RPMI8226 (cell line): ENCODE measurements at places on chromosomes 6 and 20.
A peak's percentile ranks its signal among the peaks of the same experiment; 100 is the strongest.

- no peak for DNase-seq
These were observed 3.2 kb upstream of the LGSN start for GRCh38 chr6:63322981-63323380.

GRCh38 chr20:63878899-63879663 lies 14.0 kb downstream of the TPD52L2 start:
- no peak for DNase-seq

- no peak for DNase-seq
These were observed 54.4 kb downstream of the TGM2 start for GRCh38 chr20:38110525-38111178.

GRCh38 chr6:166980738-166981137 lies 18.5 kb upstream of the CEP43 start:
- no peak for DNase-seq

- no peak for DNase-seq
These were observed 58.5 kb downstream of the DLL1 start for GRCh38 chr6:170232186-170233002.

GRCh38 chr20:61933481-61933950 lies 132.2 kb downstream of the TAF4 start:
- DNase-seq: no peak

DNA sequence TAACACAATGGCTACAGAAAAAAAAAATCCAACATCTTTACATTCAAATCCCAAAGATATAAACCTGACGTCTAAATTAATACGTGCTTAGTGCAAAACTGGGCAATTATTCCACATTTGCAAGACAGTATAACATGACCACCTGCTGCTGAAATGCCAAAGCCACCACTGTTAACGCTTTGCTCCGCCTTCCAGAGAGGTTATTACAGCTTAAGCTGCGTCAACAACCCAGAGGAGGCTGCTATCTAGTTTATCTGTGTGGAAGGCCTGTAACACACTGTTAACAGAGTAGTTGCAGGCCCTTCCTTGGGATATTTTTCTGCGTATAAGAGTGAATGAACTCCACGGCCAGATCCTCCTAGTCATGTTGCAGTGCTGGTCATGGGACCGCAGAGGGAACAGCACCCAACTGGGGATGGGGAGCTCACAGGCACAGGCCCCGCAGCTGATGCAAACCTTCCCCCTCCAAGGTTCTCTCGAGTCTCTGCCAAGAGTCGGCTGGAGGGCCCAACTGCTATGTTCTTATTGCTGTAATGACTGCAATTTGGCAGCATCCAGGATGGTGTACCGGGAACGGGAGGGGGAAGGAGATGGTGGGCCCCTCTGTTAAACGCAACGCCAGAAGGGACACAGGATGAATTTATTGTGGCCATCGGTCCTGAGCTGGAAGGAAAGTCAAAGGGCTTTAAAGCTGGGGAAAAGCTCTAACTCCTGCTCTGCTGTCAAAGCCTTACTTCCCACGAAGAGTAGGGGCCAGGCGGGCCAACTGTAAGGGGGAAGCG lies 993 bp upstream of the NCOA7 start:
- DNase-seq: peak; percentile 36

DNA sequence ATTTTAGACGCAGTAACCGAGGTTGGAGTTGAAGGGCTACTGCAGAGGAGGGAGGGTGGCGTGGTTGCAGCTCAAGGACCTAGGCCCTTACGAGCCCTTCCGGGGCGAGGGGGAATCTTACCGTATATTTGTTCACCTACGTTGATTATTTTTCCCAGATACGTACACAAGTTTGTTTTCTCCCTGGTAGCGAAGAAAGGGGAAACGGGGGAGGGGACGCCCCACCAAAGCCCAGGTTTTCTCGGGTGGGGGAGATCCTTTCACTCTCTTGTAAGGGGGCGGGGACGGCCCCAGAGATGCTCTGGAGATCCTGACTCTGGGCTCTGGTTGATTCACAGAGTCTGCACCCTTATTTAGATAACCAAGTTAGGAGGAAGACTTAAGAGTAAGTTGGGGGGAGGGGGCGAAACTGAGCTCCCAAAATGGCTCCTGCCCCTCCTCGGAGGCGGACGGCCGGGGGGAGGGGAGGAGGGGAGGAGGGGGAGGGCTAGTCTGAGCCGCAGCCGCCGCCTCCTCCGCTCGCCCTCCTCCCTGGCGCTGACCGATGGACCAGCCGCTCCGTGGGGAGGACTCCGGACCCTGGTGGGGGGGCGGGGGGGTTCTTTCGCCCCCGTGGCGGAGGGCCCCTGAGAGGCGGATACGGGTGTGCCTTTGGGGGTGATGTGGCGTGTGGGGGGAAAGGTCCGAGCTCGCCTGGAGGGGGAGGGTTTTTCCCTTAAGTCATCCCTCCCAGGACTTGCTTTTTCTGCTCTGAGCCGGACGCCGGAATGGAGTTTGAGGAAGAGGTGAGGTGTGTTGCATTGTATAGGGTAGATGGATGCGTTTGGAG lies 2.2 kb downstream of the BRD2 start:
- peak; percentile 89 for DNase-seq

- no peak for DNase-seq
These were observed 187.8 kb upstream of the JAG1 start for GRCh38 chr20:10861619-10862018.

DNA sequence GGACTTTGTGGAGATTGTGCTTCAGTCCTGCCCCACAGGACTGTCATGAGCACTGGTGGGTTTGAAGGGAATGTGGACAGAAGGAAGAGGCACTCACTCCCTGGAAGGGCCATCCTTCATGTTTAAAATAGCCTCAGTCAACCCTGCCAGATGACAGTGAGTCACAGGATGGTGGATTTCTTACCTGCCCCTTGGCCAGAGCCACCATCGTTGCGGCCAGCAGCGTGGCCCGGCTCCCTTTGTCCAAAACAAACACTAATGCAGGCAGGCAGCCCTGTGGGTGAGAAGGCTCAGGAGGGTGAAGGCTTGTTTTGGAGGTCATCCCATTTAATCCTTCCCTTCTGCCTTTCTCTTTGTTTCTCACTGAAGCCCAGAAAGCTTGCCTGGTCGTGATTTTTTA lies 422.7 kb downstream of the CD83 start:
- no peak for DNase-seq

DNA sequence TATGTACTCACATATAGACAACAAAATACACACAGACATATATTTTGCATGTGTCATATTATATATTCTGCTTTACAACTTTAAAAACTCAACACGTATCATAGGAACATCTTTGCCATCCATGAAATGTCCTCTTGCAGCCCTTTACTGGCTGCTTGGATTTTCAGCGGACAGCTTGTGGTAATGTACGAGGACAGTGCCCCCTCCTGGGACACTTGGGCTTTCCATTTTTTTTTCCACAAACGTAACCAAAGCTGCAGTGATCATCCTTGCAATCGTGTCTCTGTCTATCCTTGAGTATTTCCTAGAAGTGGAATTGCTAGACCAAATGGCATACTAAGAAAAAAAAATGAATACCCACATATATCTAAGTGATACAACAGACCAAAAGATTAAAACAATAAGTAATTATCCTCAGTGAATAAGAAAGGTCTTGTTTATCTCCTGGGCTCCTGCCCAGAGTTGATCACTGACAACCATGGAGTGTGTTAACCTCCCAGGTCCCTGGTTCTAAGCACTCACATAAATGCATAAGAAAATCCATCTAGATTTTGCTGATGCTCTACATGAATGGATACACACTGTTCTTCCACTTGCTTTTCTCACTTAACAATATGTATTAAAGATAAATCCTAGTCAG lies 18.1 kb downstream of the BPI start:
- DNase-seq: peak; percentile 45

DNA sequence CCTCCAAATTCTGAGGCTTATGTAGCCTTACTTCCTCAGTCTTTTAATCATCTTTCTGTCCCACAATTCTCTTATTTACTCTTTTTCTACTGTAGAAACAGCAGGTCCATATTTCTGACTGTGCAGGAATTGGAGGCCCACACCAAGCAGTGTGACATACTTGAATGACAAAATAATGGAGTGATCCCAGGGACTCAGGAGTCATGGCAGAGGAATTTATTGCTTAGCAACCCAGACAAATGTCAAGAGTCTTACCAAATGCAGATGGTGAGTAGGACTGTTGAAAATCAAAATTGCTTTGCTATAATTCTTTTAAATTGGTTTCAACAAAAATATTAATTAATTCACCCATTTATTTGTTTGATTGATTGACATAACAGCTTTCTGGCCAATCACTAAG lies 59.9 kb downstream of the HTR1B start:
- no peak for DNase-seq

- DNase-seq: no peak
These were observed 651.8 kb downstream of the QKI start for GRCh38 chr6:164066335-164066734.

DNA sequence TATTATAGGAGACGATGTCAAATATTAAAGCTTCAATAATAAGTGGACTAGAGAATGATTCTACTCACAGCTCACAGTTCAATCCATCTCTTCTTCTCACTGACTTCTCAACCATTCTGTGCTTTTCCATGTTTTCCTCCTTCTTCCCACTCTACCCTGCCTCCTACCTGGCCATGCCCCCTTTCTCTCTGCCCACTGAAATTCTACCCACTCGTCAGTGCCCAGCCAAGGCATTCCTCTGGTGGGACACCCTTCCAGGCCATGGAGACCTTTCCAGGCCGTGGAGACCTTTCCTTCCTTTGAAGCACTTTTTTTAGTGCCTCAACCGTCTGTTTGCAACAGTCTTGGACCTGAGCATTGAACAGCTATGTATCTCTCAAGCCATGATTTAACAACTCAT lies 18.5 kb downstream of the BACH2 start:
- DNase-seq: no peak

GRCh38 chr20:63124092-63124781 lies 91.7 kb downstream of the YTHDF1 start:
- no peak for DNase-seq

DNA sequence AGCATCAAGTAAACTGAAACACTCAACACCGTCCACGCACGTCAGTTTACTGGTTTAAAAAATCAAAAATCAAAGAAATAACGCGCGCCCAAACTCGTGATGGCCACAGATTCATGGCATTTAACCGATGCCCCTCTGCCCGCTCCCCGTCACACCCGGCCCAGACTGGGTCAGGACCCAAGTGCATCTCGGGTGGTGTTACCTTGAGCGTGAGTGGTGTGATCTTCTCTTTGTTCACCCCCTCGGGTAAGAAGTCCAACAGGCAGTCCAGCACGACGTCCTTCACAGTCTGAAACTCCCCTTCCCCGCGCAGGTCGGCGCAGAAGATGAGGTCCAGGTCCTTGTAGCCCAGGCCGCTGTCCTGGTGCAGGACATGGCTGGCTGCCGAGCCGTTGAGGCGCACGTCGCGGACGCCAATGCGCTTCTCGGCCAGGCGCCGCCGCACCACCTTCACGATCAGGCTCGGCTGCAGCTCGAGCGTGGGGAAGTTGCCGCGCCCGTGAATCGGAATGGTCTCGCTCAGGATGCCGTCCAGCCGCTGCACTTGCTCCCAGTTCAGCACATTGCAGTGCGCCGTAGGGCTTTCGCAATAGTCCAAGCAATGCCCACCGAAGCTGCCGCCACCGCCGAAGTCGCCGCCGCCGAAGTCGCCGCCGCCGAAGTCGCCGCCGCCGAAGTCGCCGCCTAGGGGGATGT lies 945 bp downstream of the TENT5A start:
- DNase-seq: no peak

GRCh38 chr6:76416821-76417605 lies 344.6 kb upstream of the IMPG1 start:
- DNase-seq: no peak

DNA sequence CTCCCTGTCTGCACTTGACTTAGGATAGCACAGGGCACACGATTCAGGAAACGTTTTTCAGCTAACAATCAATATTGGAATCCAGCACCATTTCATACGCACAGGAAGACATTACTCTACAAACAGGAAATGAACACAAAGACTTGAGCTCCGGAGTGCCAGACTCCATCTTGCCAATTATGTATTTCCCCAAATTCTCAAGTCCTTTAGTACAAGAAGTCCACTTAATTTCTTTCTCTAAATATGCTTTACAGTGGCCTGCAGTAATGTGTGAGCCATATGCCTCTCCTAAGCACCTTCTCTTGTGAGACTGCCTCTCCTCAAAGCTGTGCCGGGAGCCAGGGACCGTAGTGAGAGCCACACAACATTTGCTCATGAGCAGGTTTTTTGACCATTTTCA lies 168.2 kb downstream of the THBS2 start:
- no peak for DNase-seq

- DNase-seq: no peak
These were observed 107.8 kb downstream of the DHX35 start for GRCh38 chr20:39069976-39070375.

DNA sequence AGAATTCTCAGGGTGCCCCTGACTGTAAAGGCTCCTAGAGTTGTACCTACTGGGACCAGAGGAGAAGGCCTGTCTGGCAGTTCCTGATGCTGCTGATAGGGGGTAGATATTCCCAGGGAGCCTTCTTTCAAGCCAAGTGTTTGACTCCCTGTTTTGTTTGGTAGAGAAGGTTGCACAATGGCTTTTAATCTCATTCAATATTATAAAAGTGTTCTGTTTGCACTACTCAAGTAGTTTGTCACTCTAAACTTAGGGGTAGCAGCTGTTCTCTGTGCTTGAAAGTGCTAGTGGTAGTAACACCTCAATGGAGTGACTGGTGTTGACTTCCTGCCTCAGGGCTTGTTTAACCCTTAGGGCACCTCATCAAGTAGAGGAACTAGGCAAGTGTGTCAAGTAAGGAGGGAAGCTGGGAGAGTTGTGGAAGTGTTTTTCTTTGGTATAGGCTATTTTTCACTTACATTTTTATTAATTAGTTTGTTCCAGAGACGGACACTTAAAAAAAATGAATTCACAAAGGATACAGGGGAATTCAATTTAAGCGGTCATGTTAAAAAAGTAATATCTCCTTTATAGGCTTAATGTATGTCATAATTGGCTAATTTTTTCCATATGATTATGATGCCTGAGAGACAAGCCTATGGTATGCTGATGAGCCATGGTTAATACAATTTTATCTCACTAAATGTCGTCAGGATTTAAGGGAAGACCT lies 38.1 kb downstream of the BICRAL start:
- DNase-seq: no peak

DNA sequence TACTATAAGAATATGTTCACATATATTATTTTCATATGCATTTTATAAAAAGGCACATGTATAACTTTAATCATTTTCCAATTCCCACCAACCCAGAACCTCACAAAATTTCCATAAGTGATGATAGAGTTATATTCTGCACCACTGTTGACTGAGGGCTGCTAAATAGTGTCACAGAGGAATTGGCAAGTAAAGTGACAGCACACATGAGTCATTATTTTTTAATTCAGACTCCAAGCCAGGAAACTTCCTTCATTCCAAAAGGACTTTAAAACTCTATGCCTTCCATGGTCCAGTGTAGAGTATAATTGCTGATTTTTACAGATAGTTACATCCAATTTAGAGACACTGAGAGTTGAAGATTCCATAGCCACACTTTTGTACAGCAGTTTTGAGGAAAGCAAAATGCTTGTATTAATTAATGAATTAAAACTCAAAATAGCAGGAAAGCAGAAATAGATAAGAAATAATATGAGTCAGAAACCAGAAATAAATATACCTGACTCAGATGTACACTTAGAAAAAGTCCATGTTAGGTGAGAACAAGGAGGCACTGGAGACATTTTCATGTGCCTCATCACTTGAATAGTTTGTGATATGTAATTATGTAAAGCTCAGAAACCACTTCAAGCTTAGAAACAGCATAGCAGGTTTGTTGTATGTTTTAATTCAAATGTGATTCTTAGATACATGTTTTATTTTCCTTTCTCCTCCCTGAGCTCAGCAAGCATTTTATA lies 425.2 kb upstream of the OPRM1 start:
- no peak for DNase-seq
